Caki2 (cell line): ENCODE measurements at places on chromosomes 1 and 21.

DNA sequence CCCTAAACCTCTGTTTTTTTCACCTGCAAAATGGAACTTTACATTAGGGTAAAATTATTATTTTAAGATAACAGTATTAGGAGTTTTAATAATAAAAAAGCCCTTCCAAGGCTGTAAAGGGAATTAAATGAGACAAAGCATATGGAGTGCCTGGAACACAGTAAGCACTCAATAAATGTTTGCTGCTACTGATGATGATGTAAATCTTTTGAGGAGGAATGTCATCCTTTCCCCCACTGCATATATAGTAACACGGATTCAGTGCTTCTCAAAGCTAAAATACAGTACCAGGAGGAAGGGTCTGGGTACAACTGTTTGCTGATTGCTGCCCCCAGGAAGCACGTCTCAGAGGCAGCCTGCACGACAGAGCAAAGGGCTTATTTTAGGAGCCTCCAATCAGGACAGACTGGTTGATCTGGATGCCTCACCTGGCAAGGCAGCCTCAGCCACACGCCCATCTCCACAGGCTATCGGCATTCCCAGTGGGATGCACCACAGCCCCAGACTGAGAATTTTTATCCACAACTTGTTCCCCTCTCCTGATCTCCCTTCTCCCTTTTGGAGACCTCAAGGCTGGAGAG, 64.4 kb downstream of the GADD45A start:
- DNase-seq: no peak

DNA sequence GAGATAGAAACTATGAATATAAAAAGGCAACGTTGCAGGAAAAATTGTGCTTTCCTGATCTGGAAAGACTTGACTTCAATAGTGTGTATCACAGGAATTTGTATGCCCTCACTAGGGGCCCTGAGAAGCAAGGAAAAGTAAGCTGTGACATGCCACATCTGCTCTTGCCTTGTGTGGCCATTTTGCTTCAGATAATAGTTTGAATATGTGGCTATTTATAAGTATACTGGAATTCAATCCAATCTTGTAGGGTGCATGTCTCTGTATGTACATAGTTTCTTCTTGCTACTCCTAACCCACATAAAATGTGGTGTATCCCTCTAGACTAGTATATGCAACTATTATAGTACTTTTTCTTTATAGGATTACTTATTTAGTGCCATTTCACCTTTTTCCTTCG, 31.1 kb upstream of the SCYL3 start:
- DNase-seq: no peak

GRCh38 chr1:94248956-94249688, 11.7 kb upstream of the ARHGAP29 start:
- DNase-seq: no peak

DNA sequence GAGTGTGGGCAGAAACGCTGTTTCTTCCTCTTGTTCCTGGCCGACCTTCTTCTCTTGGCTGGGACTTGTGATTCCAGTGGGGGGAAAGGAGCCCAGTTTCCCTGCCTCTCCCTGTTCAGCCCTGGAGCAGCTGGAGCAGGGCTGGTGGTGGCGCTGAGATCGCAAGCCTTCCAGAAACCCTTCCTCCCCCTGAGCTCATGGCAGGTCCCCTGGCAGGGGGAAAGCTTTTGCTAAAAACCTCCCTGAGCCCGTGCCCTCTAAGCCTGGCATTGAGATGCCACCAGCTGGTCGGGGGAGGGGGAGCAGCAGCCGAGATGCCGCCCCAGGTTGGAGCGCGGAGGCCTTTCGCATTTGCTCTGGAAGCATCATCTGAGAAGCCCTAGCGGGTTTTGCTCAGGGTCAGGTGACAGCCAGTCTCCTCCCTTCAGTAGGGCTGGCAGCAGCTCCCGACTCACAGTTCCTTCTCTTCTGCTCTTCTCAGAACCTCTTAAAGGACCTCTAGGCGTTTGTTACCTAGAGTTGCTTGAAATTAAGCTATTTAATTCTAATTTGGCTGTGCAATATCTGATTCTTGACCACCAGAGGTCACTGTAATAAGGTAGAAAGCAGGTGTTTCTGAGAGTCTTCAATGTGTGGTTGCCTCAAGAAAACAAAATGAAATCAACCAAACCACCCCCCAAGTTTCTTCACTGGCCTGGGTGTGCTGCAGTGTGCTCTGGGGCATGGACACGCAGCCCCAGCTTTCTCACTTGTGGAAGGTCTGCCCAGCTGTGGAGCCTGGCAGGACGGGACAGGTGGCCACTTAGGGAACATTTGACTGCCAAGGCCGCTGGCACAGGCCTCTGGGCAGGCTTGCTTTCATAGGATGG, 257.3 kb downstream of the CAMTA1 start:
- peak; percentile 18 for DNase-seq

DNA sequence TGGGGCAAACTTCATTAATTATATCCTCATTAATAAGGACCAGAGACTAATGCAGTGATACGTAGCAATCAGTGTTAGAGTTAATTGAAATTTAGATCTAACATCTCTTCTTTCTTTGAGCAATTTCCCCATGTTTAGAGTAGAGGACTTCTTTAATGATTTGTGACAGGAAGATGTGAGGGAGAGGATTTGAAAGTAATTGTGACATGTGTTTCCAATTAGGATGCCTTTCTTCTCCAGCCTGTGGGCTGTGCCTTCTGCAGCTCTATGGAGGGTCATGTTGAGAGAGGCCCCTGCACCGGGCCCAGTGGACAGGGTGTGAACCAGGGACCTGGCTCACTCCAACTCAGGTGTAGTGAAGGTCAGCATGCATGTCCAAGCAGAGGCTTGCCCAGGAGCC, 103.0 kb downstream of the GREM2 start:
- no peak for DNase-seq

GRCh38 chr1:183694066-183694465, 41.0 kb upstream of the APOBEC4 start:
- no peak for DNase-seq

DNA sequence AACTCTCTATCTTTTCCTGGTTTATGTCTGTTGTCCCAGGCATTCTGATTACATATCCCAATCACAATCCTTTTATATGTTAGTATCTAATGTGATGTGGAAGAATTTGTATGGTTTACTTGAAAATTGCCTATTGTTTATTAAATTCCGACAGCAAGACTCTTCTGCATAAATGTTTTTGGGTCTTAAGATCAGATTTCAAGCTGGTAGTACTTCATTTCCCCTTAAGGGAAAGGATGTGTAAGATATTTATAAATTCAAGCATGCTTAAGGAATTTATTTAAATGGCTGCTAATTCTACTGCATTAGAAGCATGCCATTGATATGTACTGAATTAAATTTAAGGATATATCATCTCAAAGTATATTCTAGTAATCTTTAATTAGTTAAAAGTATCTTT, 20.4 kb upstream of the GPR88 start:
- DNase-seq: no peak
